Activated CD4-positive, alpha-beta memory T cell treated with anti-CD3 and anti-CD28 coated beads for 36 hours (primary cell): ENCODE measurements at places on chromosomes 3 and 15.
A peak's percentile ranks its signal among the peaks of the same experiment; 100 is the strongest.

- no peak for DNase-seq
Measured at GRCh38 chr15:63288778-63289378, 11.5 kb downstream of the APH1B start.

GRCh38 chr3:119597548-119598288, at the start of gene PLA1A:
Gene PLA1A (plus strand): TSS chr3:119597885. CDS start chr3:119597914, 29 bp downstream.
- DNase-seq: no peak

DNA sequence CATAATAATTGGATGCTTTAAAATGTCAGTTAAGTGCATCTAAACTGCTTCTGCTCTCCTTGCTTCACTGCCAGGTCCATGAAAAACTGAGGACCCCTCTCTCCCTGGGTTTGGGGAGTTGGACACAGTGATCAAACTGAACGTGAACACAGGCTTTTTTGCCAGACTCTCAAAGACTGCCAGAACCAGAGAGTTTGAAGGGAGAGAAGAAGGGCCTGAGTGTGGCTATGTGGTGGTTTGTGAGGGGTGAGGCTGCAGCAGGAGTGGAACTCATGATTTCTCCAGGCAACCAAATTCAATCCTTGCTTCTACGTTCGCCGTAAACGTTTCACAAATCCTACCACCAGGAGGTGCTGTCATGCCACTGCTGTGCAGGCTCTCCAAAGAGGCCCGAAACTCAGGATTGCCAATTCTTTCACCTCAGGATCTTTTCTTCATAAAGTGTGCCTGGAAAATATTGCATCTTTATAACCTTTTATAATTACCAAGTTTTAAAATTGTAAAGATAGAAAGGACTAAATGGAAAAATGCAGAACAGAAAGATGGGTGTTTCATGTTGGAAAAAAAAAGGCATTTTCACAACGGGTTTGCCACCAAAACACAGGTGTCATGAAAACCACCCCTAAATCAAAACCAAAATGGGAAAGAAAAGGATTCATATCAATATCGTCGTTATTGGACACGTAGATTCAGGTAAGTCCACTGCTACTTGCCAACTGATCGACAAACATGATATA, 19.7 kb downstream of the TM4SF4 start:
- DNase-seq: peak; percentile 57

GRCh38 chr15:56775641-56776040, 42.3 kb upstream of the ZNF280D start:
- no peak for DNase-seq

GRCh38 chr3:29576181-29576580, 295.3 kb downstream of the RBMS3 start:
- no peak for DNase-seq

DNA sequence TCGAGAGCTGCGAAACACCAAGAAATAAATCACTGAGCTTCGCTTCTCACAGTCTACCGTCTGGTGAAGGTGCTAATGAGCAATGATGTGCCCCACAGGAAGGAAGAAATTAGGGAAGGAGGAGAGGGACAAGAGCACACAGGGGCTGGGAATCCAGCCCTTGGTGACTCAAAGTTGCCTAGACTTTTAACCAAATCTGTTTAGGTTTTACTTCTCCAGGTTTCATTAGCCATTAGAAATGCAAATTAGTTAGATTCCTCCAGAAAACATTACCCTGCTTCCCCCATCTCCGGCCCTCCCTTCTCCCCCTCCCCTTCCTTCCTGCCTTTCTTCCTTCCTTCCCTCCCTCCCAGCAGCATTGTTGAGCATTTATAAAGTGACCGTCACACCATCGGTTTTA, 59.3 kb upstream of the UBE2E1 start:
- no peak for DNase-seq

- no peak for DNase-seq
Measured at GRCh38 chr15:77627067-77627466, 5.6 kb downstream of the LINGO1 start.

DNA sequence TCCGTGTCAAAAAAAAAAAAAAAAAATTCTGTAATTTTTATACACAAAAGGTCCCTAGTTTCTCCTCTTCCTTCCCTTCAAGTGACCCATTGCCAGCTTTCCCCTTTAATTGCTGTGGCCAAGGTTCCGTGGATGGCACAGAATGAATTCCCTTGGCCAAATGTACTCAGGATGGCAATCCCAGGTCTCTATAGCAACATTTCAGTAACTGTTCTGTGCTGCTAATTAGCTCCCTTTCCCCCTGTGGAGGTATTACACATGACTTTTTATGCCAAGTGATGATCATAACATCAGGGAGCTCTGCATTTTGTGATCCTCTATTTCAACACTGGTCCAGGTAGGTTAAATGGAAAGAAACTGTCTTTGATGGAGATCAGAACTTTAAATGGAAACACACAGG, at the start of gene OR4F6:
Gene OR4F6, plus strand, starts transcription at position 301 of the 400 bp plus-strand sequence. CDS start 2,211 bp downstream, outside the sequence.
- DNase-seq: no peak

DNA sequence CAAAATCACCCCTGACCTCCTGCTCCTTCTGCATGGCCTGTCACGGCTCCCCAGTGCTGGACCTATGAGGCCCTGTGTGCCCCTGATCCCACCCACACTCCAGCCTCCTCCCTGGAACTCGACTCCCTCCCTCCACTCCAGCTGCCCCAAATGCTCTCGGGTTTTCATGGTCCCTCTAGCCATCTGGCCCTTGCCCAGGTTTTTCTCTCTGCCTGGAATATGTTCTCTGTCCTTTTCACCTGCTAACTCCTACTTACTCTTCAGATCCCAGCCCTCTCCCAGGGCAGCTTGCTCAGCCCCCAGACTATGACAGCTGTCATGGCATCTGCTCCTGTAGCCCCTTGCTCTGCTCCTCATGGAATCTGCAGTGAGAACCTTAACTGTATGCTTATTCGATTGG, 30.3 kb downstream of the DUSP7 start:
- no peak for DNase-seq

GRCh38 chr3:150232992-150233451, 175.1 kb upstream of the TSC22D2 start:
- no peak for DNase-seq

DNA sequence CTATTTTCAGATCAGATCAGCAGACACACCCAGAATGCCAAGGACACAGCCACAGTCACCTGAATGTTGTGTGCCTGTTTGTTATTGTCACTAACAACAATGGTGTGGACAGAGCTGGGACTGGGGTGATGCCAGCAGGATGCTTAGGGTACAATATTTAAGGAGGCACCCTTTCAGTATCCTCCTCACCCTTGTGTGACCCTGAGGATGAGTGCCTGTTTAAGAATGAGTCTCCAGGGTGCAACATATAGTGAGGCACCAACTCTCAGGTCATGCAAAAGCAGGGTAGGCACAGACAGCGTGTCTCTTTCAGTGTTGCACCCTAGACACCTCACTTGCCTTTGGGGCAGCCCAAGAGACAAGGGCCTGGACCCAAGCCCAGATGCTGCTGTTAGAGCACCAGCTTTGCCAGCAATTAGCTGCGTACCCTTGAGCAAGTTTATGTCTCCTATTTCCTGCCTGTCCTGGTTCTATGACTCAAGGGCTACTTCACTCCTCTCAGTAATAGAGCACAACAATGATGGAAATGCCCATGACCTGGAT, 122.6 kb downstream of the AQP9 start:
- DNase-seq: no peak

DNA sequence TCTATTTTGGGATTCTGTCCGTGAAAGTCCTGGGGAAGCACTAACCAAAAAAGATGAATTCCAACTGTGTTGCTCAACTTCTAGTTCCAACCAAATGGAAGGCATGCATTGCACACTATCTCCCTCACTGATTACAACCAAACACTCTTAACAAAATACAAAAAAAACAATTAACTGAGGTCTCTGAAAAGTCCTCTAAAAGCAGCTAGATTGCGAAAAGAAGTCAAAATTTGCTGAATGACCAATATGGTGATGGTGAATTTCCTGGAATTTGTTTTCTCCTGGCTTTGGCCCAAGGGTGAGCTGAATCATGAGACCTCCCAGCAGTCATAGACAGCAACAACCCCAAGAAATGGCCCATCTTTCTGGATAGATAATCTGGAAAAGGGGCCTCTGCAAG, 28.3 kb downstream of the CYP19A1 start:
- no peak for DNase-seq

- DNase-seq: no peak
Measured at GRCh38 chr15:75143738-75144334, 57.8 kb upstream of the C15orf39 start.

DNA sequence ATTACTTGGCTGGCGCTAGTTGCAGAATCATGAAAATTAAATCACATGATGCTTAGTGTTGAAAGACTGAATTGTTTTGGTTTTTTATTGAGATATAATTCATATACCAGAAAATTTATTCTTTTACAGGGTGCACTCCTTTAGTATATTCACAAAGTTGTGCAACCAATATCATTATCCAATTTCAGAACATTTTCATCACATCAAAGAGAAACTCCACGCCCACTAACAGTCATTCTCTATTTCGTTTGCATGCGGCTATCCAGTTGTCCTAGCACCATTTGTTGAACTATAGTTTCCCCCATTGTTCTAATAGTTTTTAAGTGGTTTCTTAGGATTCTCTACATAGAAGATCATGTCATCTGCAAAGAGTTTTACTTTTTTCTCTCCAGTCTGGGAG, 3.7 kb downstream of the EHD4 start:
- peak; percentile 6 for DNase-seq

GRCh38 chr15:85141726-85142125, 160.1 kb downstream of the PDE8A start:
- no peak for DNase-seq

DNA sequence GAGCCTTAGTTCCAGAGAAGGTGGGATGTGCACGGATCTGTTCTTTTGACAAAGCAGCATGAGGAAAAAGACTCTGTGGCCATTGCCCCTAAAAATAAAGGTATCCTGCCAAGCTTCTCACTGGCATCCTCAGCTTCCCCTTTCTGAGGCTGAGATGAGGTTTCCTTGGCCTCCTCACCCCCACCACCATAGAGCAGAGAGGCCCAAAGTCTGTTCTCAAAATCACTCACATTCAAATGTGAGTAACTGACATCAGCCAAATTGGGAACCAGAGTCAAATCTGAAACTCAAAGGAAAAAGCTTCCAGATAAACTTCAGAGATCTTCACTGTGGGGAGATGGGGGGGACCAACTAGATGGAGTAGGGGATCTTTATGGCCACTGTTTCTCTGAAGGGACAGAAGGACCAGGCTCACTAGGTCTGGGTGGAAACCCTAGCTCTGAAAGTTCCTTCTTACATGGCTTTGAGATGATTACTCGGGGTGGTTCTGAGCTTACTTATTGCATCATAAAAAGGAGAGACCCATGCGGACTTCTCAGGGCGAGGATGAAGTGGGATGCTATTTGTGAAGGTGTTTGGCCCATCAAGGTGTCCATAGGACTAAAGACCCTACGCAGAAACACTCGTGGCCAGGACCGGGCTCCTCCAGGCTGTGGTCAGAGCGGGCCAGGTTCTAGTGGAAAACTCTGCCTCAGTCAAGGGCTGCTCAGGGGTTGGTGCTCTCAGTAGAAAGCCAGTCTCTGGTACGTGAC, 61.5 kb upstream of the MEF2A start:
- DNase-seq: peak; percentile 59

DNA sequence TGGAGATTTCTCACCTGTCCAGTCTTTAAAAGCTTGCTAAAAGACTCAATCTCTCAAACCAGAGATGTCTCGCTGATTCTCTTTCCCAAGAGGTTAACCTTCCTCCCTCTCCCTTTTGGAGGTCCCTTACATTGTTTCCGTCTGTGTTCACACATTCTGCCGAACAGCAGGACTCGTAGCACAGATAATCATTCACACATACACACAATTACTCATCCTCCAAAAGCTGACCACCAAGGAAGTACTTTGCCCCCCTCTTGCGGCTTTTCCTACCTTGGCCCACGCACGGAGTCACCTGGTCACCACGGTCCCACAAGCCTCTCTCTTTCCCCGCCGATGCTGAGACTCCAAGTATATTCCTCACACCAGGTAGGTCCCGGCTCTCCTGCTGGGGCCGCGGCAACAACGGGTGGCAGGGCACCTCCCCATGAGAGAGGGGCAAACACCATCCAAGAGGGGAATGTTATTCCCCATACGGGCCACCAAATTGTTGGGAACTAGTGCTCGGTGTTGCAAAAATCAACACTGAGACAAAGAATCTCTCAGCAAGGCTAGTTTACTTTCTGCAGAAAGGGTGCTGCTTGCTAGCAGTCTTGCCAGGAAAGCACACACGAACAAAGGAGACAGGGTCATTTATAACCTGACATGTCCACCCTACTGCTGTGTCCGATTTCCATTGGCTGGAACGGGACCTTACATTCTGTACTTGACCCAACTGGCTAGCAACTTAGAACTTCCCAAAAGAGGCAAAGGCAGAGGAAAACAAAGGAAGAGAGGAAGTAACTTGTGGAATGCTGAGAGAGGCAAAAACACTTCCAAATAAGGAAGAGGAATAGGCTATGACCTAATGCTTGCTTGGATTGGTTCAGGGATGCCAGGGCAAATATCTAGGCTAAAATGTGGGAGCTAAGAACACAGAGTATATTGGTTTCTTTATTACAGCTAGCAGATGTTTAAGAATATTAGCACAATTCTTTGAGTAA, 102.1 kb upstream of the NECTIN3 start:
- DNase-seq: no peak

DNA sequence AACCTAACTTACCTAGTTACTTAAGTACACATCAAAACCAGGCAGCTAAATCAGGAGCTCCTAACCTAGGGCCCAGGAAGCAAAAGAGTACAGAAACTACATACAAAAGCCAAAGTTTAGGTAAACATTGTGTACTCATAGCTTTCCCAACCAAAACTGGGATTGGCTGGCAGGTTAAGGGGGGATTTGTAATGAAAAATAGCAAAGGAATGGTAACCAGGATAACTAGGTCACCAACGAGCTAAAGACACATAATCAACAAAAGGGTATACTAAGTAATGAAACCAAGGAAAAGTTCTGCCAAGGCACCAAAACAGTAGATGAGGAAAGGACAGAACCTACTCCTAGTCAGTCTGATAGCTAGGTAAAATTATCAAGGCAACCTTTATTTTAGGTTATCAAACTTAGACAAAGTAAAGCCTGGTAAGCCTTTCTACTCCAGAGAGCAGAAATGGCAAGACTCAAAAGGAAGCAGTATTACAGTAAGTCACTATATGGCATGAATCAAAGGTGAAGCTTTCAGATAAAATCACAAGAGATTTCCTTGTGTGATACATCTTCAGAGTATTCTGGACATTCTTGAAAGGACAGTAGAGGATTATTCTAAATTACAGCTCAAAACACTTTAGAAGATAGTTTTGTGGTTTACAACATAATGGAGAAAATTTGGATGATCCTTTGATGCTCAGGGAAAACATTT, 10.2 kb downstream of the TRA2B start:
- no peak for DNase-seq

DNA sequence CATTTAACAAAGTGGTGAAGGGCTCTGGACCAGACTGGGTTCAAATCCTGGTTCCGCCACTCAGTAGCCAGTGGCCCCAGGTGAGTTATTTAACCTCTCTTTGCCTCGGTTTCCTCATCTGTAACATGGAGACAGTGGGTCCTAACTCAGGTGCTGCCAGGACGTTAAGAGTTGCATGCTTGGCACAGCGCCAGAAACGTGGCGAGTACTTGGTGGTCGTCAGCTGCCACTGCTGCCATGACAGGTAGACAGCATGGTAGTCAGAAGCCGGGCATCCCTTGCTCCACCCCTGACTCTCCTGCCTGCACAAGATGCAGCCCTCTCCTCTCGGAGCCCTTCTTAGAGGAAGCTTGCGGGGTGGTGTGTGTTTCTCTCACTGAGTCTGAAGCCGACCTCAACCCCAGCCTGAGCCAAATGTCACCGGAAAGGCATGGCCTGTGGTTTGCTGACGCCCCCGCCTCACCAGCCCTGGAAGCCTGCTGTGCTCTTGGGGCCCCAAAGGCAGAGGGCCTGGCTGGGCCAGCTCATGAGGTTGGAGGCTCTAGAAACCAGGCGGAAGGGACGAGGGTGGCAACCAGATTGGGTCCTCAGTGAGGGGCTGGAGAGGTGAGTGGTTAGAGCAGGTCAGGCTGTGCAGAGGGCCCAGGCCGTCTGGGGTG, 160.8 kb upstream of the TLE3 start:
- peak; percentile 94 for DNase-seq
